Cortex of kidney (tissue), 1 donor: ENCODE measurements at places on chromosomes 6 and 20.

GRCh38 chr20:34573541-34574300, 15.2 kb downstream of the MAP1LC3A start:
- DNase-seq = no peak

GRCh38 chr6:85556992-85557668, 36.5 kb downstream of the SNX14 start:
- no peak for DNase-seq

- DNase-seq = no peak
Observed at GRCh38 chr20:63775096-63775978, 35.8 kb downstream of the SLC2A4RG start.

GRCh38 chr6:106749609-106750008, 120.2 kb downstream of the QRSL1 start:
- no peak for DNase-seq

- no peak for DNase-seq
Observed at GRCh38 chr6:169172946-169173345, 80.7 kb downstream of the THBS2 start.

- DNase-seq = no peak
Observed at GRCh38 chr6:128271527-128271926, 248.9 kb downstream of the PTPRK start.

GRCh38 chr6:134814076-134814695, 135.7 kb downstream of the ALDH8A1 start:
- no peak for DNase-seq

GRCh38 chr6:168413856-168414255, 27.1 kb upstream of the SMOC2 start:
- no peak for DNase-seq

DNA sequence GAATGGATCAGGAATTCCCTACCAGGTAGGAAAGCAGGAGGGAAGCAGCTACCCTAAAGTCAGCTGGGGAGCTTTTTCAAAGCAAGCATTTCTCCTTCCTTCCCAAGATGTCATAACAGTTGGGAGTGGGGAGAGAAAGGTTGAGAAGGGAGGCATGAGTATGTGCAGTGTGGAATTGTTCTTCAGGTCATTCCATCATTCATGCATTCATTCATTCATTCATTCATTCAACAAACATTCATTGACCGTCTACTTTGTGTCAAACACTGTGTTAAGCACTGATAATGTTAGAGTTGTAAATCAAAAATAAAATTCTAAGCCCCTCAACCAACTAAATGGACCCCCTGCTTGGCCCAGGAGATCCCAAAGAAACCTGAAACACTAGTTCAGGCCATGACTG, 49.2 kb upstream of the FAM184A start:
- DNase-seq = no peak
